Ammon's horn (tissue), 1 donor: ENCODE measurements at places on chromosomes 13 and 19.

DNA sequence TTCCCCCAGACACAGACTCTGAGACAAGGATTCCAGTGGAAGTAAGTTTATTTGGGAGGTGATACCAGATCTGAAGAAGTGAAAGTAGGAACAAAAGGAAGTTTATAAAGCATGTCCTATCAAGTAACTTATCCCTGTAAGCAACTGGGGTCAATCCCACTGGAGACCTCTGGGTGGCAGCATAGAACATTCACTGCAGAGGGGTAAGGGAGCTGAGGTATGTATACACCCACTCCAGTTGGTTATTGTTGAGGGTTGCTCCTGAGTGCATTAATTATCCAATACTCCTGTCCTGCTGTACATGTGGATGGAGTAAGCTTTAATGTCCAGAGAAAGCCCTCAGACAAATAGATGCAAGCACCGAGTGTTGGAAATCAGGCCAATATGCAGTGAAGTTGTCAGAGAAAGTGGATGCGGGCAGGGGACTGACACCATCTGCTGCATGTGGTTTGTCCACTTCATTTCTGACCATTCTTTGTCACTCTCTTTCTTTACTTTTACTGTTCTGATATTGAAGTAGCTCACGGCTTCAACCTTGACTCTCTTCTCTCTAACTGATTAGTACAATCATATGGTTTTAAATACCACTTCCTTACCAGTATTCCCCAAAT, 46.7 kb downstream of the NOTCH3 start:
- no peak for DNase-seq

DNA sequence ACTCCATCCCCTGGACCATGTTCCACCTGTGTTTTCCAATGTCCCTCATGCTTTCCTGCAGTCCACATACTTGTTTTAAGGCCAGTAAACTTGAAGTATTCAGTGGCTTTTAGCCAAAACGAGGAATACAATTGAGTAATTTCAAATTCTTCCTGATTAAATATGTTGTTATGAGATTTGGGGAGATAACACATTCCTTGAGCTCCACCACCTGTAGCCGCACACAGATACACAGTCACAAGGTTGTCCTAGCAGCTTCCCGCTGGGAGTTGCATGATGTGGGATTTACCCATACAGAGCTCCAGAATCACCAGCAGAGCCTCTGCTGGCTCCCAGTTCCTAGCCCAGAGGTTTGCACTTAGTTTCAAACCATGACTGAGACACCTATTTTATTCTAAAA, 53.6 kb upstream of the FRY start:
- no peak for DNase-seq

- DNase-seq: no peak
These were observed 1.6 kb upstream of the PTGIR start for GRCh38 chr19:46626446-46626845.

DNA sequence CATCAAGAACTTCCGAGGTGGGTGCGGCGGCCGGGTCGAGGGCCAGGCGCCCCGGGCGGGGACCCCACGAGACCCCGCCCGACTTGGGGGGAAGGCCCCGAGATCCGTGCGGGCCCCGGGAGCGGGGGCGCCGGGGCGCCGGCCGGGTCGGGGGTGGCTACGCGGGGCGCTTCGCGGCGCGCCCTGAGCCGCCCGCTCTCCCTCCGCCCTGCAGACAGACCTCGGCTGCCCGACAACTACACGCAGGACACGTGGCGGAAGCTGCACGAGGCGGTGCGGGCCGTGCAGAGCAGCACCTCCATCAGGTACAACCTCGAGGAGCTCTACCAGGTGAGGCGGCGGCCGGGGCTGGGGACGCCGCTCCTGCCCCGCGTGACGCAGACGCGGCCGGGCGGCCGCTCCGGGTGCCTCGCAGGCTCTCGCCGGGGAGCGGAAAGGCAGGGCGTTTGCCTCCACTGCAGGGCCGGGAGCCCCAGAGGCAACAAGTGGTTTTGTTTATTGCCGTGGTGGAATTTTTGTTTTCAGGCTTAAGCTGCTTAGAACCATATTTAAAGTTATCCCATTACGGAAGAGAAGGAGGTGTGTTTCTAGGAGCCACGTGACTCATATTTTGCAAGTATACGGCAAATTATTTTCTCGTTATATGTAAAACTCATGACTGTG, 477 bp downstream of the CUL4A start:
- peak; percentile 45 for DNase-seq

- no peak for DNase-seq
These were observed 1.1 kb downstream of the HSPB6 start for GRCh38 chr19:35755550-35756376.

DNA sequence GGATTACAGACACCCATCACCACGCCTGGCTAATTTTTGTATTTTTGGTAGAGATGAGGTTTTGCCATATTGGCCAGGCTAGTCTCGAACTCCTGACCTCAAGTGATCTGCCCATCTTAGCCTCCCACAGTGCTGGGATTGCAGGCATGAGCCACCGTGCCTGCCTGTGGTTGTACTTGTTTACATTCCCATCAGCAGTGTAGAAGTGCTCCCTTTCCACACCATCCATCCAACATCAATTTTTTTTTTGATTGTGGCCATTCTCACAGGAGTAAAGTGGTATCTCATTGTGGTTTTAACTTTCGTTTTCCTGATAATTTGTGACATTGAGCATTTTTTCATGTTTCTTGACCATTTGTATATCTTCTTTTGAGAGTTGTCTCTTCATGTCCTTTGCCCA, 1019.4 kb upstream of the SLC10A2 start:
- no peak for DNase-seq

- DNase-seq: no peak
These were observed 45.8 kb downstream of the RUBCNL start for GRCh38 chr13:46341112-46341711.

GRCh38 chr19:4803736-4804695, 12.5 kb downstream of the FEM1A start:
- peak; percentile 59 for DNase-seq

DNA sequence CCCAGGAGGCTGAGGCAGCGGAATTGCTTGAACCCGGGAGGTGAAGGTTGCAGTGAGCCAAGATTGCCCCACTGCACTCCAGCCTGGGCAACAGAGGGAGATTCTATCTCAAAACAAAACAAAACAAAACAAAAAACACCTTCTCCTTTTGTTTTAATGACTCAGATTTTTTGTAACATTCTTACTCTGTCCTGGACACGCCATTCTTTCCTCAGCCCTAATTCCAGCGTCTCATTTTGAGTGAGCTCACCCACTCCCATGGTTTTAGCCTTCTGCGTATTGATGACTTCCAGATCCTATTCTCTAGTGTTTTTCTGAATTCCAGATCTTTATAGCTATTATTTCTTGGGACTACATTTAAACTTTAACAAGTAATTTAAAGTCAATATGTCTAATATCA, 326.3 kb downstream of the MYO16 start:
- no peak for DNase-seq
